Naive B cell (primary cell): ENCODE measurements at places on chromosomes 3 and 15.

DNA sequence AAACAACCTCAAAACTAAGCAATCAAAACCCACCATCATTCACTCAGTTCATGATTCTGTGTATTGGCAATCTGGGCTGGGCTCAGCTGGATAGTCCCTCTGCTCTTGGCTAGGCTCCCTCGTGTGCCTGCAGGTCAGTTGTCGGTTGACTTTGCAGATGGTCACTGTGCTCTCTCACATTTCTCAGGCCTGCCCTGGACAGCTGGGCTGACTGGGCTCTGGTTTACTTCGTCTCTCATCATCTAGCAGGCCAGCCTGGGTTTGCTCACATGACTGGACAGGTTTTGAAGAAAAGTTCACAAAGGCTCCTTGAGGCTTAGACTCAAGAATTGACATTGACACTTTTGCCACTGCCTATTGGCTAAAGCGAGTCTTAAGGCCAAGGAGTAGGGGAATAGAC lies 105.0 kb upstream of the CTNNB1 start:
- DNase-seq, result no peak

DNA sequence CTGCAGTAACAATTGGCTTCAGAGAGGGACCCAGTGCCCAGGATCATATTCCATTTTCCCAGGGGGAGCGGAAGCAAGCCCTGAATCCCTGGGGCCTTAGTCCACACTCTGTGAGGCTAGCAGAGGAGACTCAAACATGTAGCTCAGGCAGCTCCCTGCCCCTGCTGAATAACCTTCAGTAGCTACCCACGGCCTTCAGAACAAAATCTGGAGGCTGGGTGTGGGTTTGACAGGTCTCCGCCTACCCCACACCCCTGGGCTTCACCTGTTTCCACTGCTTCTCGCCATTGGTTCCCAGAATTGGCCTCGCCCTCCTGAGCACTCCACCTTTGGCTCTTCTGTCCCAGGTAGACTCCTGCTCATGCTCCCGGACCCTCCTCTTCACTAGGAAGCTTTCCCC lies 93.6 kb upstream of the ATP2B2 start:
- DNase-seq, result no peak

DNA sequence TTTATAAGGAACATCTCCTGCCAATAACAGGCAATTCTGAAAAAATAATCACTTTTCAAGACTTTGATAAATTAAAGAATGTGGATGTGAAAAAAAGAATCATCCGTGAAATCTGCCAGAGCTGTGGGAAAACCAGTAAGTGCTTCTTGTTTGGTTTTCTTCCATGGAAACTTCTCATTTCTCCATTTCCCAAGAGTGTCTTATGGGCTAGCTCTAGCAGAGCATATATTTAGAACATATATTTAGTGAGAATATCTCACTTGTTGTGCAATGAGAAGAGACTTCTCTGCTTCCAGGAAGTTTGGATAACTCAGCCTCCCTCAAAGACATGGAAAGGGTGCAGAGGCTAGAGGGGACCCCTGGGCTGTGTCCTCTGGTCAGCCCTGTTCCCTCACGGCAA lies 49.9 kb downstream of the COL6A5 start:
- no peak for DNase-seq

GRCh38 chr15:39777496-39777895 lies 5.1 kb downstream of the FSIP1 start:
- no peak for DNase-seq

DNA sequence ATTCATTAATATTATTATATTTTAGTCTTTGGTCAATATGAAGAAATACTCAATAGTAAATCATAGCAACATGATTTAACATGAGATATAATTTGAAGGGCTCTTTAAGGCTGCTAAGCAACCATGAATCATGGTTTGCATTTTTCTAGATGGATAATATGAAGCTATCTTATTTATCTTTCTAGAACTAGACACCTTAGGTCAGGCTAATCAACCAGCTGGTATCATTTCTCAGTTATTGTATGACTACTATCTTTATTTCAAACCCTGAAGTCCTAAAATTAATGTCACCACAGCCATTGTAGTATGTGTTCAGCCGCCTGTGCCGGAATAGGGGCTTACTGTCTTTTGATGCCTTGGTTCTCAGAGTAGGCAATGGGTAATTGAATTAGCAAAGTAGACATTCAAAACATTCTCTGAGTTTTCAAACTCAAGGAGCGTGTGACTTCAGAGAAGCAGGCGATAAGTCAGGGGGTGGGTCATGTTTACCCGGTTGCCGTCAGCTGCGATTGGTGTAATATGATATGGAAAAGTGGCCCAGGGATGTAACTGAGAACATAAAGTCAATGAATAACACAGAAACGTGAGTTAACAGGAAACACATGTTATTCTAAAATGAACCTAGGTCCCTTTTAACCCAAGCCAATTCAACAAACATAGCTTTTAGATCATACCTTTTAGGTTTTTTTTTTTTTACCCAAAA lies 93.4 kb upstream of the CTDSPL start:
- no peak for DNase-seq

DNA sequence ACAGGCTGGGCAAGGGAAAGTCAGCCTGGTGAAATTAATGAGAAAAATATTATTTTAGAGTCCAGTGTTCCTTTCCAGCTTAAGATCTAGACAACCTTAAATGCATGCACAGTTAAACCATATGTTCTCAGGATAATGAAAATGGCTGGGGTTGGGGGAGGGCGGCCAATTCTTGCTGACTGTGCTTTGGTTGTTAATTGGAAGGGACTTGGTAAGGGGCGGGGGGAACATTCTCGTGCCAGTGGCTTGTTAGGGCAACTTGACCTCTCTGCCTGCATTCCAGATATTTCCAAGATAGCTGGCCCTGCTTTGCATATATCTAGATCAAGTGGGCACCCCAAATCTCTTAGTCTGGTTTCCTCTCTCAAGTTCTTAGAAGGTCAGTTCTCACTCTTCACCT lies 112.5 kb downstream of the TOP2B start:
- DNase-seq, result no peak

GRCh38 chr3:76402926-76403325 lies 617.6 kb upstream of the ZNF717 start:
- DNase-seq, result no peak

DNA sequence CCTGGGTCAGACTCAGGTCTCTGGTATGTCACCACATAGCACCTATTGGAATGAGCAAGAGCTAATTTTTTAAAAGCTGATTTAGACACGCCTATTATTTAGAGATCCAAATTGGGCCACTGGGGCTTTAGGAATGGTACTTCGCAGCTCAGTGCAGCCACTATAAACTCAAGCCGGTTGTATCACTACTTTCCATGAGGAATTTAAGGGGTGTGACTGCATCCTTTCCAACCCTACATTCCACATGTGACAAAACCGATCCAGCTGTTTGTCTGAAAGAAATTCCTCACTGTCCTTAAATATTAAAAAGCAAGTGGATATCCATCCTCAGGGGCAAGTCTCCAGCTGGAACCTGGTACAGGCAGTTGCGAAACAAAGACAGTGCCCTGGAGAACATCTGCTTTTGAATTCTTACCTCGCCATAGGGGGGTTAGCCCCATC lies 12.8 kb downstream of the VGLL3 start:
- DNase-seq, result no peak

DNA sequence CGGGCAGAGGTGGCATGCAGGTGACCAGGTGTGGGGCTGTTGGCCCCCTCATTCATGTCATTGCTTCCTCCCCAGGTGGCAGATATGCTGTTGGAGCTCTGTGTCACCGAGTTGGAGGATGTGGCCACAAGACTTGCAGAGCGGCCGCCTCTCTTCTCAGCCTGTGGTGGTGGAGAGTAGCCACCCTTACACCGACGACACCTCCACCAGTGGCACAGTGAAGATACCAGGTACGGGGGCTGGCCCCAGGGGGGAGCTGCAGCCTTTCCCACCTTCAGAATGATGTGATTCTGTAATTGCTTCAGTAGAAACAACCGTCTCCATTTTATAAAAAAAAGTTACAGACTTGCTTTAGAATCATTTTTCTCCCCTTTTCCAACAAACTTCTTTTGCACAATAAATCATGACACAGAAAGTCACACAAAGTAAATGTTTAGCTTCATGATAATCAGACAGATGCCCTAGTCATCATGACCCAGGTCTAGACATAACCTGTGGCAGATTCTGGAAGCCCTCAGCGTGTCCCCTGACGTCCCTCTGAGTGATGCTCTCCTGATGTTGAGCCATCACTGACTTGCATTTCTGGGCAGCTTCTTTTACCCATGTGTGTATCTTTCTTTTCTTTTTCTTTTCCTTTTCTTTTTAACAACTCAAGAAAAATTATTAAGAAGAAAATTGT lies 76.0 kb upstream of the FAN1 start:
- DNase-seq, result no peak

DNA sequence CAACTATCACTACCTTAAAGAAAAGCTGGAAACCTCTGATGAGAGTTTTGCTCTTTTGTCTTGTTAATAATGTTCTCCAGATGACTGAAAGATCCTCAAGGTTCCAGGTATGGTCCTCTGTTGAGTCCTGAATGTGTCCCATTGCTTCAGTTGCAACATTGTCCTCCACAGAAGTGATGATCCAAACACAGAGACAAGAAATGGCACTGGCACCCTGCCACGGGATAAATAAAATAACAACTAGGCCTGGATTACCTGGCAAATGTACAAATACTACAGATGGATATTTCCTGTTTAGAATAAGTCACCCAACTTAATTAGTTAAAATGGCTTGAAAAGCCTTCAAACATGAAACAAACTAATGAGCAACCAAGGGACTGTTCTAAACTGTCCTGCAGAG lies 58.3 kb downstream of the EIF3J start:
- DNase-seq, result no peak

- no peak for DNase-seq
Observed at GRCh38 chr15:69131362-69132220, 28.8 kb upstream of the GLCE start.

DNA sequence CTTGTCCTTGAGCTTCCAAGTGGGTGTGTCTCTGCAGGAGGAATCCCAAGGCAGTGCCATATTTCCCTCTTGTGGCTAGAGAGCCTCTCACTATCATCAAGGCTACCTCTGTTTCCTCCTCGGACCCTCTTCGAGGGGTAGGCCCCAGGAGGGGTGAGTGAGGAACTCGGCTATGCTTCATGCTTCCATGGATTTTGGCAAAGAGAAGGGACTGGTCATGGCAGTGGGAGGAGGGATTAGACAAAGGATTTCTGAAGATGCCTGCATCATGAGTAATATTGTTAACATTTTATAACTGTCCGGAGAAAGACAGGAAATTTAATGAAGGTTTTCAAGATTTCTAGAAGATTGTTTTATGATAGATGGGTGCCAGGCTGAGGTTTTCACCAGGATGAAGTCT lies 241.5 kb downstream of the CLSTN2 start:
- no peak for DNase-seq

DNA sequence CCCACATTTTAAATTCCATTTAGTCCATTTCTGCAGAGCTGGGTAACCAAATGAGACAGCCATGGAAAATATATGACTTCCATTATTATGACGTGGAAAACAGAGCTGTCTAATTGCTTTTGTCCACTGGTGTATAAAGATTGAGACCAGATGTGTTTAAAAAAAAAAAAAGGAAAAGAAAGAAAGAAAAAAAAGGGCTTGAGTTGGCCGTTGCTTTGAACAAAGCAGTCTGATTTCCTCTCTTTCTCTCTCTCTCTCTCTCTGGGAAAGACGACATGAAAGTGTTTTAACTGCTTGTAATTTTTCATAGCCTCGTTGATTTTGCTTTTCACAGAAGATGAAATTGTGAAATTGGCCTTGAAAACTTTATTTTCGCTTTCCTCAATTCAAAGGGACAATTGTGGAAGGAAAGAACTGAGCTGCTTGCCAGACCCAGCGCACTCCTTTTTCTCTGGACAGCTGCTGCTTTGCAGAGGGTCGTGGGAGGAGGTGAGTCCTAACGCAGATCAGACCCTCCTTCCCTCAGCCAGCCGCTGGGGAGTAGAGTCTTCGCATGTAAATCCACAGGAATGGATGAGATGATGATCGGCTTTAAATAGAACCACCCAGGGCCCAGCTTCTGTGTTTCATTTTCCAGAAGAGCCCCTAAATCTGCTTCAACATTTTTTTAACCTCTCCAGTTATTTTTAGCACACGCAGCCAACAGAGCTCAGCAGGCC lies 42.8 kb upstream of the UBE2E1 start:
- no peak for DNase-seq

GRCh38 chr15:65056868-65057548 lies 10.8 kb downstream of the RASL12 start:
- no peak for DNase-seq
